ENCODE measurements at places on chromosomes 7 and 10. TPM values are rescaled to one million over a fixed set of nuclear protein-coding genes. Genes with fewer than 3 reads are reported as not detected.
A peak's percentile ranks its signal among the peaks of the same experiment; 100 is the strongest.

Gene CALHM3
- not detected for total RNA-seq

Gene GRM3
- not detected for total RNA-seq

DNA sequence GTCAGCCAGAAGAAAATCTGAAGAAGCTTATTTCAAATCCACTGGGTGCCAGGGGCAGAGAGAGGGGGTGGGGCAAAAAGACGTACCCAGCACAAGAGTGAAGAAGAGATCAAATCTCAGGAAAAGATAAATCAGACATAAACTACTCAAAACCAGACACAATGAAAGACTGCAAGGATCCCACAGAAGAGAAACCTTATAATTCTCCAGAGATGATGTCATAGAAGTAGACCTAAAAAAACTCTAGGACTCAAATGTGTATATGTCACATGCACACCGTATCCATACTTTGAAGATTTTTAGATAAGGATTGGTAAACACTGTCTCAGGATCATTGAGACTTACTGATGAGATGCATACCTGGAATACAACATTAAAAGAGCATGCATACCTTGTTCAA is 98.5 kb upstream of the PIK3CG start:
- no peak overlapping the region for H3K4me3 ChIP-seq
- peak; percentile 48 for DNase-seq
- H3K27ac ChIP-seq: peak overlapping the region; percentile 65
- H3K36me3 ChIP-seq: peaks cover 2% of the 10 kb centered on the region
- peaks cover 44% of the 10 kb centered on the region for H3K4me1 ChIP-seq

- H3K4me3 ChIP-seq: peak within 1 kb of the TSS; percentile 37
- peaks cover 5% of the 10 kb centered on the region for H3K27me3 ChIP-seq
- peak; percentile 62 for DNase-seq
- H3K27ac ChIP-seq: no peak within 1 kb of the TSS
These were observed at the start of gene ADAP1 for GRCh38 chr7:954330-955238. Gene ADAP1 (minus strand): TSS chr7:954680. CDS start chr7:954477, 203 bp downstream.

DNA sequence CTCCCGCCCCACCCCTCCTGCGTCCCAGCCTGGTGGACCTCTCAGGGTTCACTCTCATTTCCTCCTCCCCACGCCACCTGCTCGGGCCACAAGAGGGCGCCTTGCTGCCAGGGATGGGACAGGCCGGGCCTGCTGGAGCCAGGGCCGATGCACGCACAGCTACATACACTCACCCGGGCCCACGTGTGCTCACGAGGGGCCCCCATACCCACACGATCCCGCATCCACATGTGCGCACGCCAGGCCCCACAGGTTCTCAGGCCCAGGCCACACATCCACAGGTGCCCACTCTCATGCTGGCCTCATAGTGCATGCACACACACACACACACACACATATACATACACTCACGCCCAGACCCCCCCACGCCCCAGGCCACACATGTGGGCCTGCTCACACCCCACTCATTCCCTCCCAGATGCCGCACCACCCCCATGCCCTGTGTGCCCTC is 68.6 kb downstream of the LHPP start:
- DNase-seq: peak; percentile 91
- no peak overlapping the region for H3K27ac ChIP-seq
- peaks cover 6% of the 10 kb centered on the region for H3K4me1 ChIP-seq

Data from activated CD4-positive, alpha-beta memory T cell treated with anti-CD3 and anti-CD28 coated beads for 36 hours (primary cell).